ENCODE measurements at places on chromosomes 4 and X. TPM values are rescaled to one million over a fixed set of nuclear protein-coding genes. Genes with fewer than 3 reads are reported as not detected.

GRCh38 chr4:185317880-185318279 is 77.8 kb downstream of the LRP2BP start:
- DNase-seq: no peak

DNA sequence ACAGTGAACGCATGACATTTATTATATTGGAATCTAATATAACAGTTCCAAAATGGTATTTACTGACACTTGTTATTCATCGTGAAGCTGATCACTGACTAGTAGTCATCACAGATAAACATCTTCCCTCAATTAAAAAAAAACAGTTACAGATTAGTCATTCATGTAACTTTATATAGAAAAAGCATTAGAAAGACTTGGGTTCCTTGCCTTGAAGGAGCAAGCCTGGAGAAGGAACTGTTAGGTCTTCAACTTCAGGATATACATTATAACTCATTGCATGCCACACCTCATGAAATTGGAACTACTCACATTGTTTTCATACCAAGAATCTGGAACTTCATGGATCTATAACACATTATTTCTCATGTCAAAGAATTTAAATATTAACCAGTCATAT is 317.7 kb downstream of the CCSER1 start:
- DNase-seq: no peak

- no peak for DNase-seq
Measured at GRCh38 chrX:53279296-53280237, 1.8 kb downstream of the IQSEC2 start.

- DNase-seq: no peak
Measured at GRCh38 chr4:105644257-105644656, 64.2 kb downstream of the INTS12 start.

- no peak for DNase-seq
Measured at GRCh38 chr4:75718529-75718928, 5.8 kb upstream of the USO1 start.

- DNase-seq: no peak
Measured at GRCh38 chr4:109890076-109890475, 22.6 kb upstream of the EGF start.

DNA sequence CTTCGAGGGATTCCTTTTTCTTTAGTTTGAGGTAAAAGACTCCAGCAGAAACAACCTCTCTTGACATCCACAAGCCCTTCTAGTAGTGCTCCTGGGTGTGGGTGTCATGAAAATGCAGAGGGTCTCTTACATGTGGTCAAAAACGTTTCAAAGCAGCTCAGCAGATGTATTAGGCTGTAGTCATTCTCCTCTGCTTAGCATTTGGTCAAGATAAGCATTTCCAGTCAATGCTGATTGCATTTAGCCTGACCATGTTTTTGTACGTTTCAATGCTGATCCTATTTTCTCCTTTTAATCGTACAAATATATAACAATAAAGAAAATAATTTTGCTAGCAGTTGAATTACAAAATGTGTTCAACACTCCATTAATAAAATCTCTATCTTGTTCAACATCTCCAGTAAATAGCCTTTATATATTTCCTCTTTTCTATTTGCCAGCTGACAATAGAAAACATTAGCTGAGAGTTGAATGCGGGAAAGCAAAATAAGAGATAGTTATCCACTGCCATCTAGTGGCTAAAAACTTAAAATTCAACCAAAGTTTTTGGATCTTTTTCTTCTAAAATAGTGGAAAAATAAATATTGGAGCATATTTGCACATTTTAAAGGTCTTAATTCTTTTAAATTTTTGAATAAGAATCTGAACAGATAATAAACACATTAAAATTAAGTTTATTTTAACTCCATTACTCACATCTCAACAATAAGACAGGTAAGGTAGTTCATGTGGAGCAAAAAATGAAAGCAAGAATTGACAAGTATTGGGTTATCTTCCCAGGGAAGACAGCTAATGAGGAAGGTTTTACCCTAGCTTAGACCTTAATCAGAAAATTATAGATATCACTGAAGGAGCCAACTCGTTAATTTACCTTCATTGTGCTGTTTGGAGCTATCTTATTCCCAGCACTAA is 15.2 kb upstream of the PACRGL start:
- DNase-seq: no peak

DNA sequence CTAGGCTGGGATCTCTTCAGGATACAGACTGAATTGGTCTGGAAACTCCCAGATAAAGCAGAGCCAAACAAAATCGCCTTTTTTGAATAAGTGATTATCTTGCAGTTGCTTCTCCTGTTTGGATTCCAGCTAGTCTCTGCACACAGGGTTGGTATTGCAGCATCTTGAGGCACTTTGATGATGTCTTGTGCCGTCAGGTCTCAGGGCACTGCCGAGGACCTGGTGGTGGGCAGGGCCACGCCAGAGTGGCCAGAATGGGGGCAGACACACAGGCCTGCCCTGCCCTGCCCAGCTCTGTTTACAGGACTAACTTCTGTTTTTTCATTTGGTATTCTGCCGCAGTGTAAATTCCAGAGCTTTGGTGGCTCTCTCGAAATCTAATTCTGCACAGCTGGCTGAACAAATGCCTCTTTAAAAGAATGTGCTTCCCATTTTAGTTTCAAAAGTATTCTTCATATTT is 276.1 kb downstream of the NR3C2 start:
- no peak for DNase-seq

GRCh38 chr4:89411539-89412309 is 104.1 kb upstream of the GPRIN3 start:
- DNase-seq: no peak

- DNase-seq: no peak
Measured at GRCh38 chrX:30819080-30819479, 70.0 kb downstream of the TAB3 start.

DNA sequence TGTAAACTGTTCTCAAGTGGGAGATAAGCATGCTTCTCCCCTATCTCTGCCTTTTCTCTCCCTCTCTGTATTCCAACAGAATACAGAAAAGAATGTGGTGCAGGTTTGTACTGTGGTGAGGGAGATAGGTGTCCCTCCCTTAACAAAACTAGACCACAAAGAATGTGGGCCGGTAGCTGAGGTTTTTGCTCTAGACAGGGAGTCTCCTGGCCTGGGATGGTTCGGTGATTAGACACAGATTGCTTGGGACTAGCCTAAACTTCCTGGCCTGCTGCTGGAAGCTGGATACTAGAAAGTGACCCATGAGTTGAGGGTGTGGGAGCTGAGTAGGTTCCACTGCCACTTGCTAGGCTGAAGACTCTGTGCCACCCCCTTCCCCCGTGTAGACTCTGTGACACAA is 143.0 kb downstream of the CXXC4 start:
- DNase-seq: no peak

DNA sequence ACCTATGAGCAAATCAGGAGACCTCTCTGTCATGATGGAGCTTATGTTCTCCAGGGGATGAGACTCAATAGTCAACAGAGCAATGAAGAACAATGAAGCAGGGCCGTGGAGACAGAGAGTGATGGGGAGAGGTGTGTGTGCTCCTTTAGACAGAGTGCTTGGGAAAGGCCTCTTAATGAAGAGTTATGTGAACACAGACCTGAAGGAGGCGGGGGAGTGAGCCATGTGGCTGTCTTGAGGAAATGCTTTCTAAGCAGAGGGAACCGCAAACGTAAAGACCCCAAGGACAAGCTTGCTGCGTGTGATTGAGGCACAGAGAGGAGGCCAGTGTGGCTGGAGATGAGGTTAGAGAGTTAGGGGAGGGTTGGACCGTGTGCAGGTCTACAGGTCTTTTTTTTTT is 53.1 kb downstream of the CHRNA9 start:
- no peak for DNase-seq

DNA sequence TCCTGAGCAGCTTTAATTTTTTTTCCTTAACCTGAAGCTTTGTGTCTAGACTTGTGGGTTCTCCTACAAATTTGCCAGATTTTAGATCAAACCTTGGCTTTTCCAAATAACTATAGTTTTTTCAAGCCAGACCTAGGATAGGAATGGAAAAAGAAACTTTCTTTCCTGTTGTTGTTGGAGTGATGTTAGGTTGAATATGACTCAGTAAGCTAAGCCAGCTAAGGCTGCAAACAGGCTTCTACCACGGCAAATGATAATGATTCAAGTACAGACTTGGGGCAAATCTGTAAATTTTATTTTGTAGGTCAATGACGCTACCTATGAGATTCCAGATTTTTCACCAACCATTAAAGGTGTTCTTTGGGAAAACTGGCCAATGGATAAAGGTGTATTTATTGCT is 45.6 kb downstream of the WDR19 start:
- no peak for DNase-seq

DNA sequence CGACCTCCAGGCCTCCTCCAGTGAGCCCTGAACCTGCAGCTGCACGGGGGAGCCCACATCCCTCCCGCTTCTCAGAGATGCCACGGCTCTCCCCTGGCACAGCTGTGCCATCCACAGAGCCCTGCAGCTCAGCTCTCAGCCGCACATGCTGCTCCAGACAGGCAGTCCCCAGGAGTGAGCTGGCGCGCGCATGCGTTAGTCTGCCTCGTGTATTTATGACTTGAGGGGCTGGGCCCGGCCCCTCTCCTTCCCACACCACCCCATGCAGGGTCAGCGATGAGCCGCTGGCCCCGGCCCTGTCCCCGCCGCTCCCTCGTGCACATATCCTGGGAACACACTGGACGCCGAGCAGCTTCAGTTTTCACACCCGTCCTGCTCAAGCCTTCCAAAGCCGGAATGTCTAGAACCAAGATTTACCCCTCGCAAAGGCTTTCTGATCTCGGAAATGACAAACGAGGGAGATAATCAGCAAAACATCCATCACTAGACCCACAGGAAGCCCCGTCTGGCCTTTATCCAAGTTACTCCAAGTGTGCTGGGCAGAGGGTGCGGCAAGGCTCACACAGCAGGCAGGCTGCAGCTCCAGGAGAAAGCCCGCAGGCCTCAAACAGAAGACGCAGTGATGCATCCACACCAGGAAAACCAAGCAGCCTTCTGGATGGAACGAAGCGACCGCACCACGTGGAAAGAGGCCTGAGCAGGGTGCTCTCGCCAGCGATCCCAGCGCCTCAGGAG is 24.3 kb downstream of the GAK start:
- DNase-seq: no peak

- no peak for DNase-seq
Measured at GRCh38 chr4:106021737-106022410, 126.6 kb downstream of the NPNT start.

- no peak for DNase-seq
Measured at GRCh38 chr4:152607178-152607577, 71.3 kb upstream of the FBXW7 start.

DNA sequence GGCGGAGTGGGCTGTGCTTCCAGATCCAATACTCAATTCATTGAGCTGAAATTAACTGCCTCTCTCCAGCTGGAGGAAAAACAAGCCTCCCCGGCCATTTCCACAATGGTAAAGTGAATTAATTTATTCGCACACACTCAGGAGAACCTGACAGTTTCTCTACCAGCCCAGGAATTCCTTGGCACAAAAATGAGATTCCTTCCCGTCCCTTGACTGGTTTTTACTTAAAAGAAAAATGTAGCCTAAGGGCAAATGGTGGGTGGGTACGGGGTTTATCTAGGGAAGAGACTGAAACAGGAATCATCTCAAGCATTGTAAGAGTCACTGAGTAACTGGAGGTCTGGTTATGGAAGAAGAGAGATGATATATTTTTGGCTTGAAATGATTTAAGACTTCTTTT is 102.7 kb downstream of the VCX3A start:
- no peak for DNase-seq

- DNase-seq: no peak
Measured at GRCh38 chr4:34824515-34824914, 1419.8 kb downstream of the ARAP2 start.

- DNase-seq: no peak
Measured at GRCh38 chrX:118825227-118825626, 1.6 kb downstream of the ZCCHC12 start.

DNA sequence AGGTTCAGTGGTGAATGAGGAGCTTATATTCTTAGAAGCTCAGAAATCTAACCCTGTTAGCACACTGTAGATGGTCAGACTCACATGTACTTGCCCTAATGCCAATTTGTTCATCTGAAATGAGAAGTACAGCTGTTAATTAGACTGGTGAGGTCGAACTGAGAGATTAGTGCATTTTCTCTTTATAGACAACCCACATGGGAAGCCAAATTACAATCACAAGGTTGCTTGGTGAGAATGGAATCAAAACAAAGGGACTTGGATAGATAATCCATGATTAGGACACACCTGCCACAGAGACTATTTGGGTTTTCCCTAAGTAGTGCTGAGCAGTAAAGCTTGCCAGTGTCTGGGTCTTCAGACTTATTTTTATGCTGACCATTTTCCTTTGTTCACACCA is 88.3 kb downstream of the POLA1 start:
- no peak for DNase-seq

- no peak for DNase-seq
Measured at GRCh38 chr4:89913623-89914022, 19.0 kb downstream of the MMRN1 start.

DNA sequence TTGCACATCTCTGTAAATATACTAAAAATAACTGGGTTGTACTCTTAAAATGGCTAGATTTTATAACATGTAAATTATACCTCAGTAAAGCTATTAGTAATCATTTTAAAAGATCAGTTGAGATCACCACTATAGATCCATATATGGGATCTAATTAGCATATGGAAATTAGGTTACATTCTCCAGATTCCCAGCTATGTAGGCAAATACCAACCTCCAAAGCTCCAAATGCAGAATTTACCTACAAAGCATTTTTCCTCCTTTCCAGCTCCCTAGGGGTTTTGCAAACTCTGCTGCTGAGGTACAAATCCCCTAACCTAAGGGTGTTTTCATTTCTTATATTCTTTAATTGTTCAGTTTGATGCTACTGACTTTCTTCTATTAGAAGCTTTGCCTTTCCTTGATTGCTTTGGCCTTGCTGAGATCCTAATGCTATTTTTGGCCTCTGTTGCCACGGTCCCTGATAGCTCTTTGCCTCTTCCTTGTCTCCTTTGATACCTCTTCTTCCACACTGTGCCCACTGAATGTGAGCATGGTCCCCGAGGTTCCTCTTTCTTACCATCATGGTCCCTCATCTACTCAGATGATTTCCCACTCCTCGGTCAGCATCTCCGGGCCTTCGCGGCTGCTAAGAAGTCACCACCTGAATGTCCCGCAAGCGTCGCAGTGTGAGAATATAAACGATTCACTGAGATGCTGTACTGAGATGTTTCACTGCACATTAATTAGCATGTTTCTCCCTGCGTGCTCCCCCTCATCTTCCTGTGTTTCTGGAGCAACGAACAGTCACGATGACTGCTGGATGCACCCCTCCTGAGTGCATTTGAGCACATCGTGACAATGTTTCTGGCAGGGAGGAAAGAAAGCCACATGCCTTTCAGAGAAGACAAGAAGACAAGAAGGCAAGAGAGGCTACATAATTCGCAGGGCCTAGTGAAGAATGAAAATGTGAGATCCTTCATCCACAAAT is 23.8 kb downstream of the ENPP6 start:
- no peak for DNase-seq

GRCh38 chrX:69094977-69095669 is 70.1 kb downstream of the PJA1 start:
- no peak for DNase-seq

Gene EDNRA
- total RNA-seq: 50.6 TPM

Gene FREM3
- not detected for total RNA-seq

Gene LRP2BP
- total RNA-seq: 1.2 TPM

Gene TMEM150C
- 15.0 TPM for total RNA-seq

Gene VCX3A
- total RNA-seq: not detected

Gene ARAF
- total RNA-seq: 14.6 TPM

Gene XPNPEP2
- total RNA-seq: 2.9 TPM

Gene FABP2
- not detected for total RNA-seq

Gene ETDA
- not detected for total RNA-seq

Gene MAGEB1
- total RNA-seq: not detected

Gene OPRPN
- total RNA-seq: not detected

Gene USP17L20
- not detected for total RNA-seq

Gene RBMXL3
- total RNA-seq: not detected

Gene HSD17B13
- 0.26 TPM for total RNA-seq

Gene GLRB
- total RNA-seq: 2.9 TPM

Gene MAGEE2
- total RNA-seq: 0.83 TPM

Gene ELOVL6
- total RNA-seq: 9.7 TPM

Gene DBET
- total RNA-seq: not detected

Gene SUV39H1
- total RNA-seq: 0.59 TPM

All from uterus (tissue), 4 donors.